ENCODE measurements at places on chromosomes 12 and 14.
A peak's percentile ranks its signal among the peaks of the same experiment; 100 is the strongest.

DNA sequence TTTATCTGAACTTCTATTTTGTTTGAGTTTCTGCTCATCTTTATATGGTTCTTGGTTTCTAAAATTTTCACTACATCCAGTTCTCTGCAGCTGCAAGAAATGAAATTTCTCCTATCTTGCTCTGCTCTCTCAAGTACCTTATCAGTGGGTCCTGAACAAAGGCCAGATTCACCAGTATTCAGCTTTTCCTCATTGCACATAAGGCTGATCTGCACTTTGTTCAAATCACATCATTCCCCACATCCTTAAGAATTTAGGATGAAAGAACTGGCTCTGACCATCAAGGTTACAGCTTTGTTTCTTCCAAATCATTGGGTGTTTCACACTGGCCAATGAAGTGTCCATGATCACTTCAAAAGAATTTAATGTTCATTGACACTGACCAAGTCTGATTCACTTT lies 211.4 kb downstream of the GRIN2B start:
- H3K4me3 ChIP-seq, result no peak overlapping the region
- no peaks in the 10 kb centered on the region for H3K4me1 ChIP-seq
- no peak for DNase-seq
- no peak overlapping the region for H3K27ac ChIP-seq
- no peaks in the 10 kb centered on the region for H3K36me3 ChIP-seq

DNA sequence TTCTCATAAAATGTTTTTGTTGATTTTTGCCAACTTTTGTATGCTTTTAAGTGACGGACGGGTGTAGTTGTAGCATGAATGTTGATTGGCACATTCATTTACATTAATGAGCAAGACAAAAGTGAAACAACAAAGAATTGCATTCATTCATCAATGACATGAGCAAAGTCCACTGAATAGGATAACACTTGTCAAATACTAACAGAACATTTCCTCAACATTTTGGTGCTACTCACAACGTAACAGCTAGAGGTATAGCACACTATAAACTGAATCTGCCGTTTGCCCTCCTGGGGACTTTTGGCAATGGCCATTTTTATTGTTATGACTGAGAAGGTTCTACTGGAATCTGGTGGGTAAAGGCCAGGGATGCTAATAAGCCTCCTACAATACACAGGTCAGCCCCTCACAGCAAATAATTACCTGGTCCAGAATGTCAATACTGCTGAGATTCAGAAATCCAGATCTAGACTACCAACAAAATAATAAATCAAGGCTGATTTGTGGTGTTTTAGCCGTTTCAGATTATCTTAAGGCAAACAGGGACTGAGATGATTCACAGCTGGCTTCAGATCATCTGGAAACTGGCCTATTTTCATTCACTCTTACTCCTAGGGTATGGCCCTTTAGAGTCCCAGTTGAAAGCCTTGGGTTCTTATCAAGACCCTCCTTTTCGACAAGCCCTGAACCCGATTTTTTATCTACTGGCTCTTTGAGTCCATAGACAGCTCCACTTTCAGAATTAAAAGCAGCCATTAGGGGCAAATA lies 22.5 kb upstream of the CDKN3 start:
- no peak overlapping the region for H3K4me3 ChIP-seq
- peaks cover 21% of the 10 kb centered on the region for H3K27me3 ChIP-seq
- H3K36me3 ChIP-seq, result no peaks in the 10 kb centered on the region
- peak; percentile 53 for DNase-seq

DNA sequence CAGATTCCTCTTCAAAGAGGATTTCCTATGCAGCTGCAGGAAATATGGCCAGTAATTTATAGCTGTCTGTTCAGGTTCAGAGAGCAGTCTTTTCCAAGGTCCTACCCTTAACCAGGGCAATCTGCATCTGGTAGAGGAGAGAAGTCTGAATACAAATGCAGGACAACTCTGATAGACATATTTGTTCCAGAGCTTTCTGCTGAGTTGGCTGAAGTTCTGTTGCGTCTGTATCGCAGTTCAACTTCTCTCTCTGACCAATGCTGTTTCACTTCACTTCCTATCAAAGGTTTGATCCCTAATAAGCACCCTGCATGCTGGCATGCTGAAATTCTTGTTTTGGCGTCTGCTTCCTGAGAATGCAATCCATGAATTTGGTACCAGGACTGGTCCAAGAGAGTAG lies 14.0 kb upstream of the CCDC91 start:
- no peaks in the 10 kb centered on the region for H3K4me1 ChIP-seq
- no peak overlapping the region for H3K4me3 ChIP-seq
- H3K36me3 ChIP-seq, result no peaks in the 10 kb centered on the region
- H3K27ac ChIP-seq, result no peak overlapping the region
- H3K27me3 ChIP-seq, result no peaks in the 10 kb centered on the region

GRCh38 chr12:52865090-52865944 lies 16.5 kb upstream of the KRT78 start:
- H3K27me3 ChIP-seq, result peaks cover 6% of the 10 kb centered on the region
- no peaks in the 10 kb centered on the region for H3K36me3 ChIP-seq
- H3K4me1 ChIP-seq, result no peaks in the 10 kb centered on the region
- DNase-seq, result peak; percentile 60

- peaks cover 15% of the 10 kb centered on the region for H3K36me3 ChIP-seq
- DNase-seq, result peak; percentile 30
- peak overlapping the region; percentile 66 for H3K4me3 ChIP-seq
- H3K4me1 ChIP-seq, result peaks cover 3% of the 10 kb centered on the region
Observed at GRCh38 chr12:103930787-103931735, 851 bp downstream of the HSP90B1 start.

GRCh38 chr12:52873832-52874572 lies 25.2 kb upstream of the KRT78 start:
- peaks cover 26% of the 10 kb centered on the region for H3K4me1 ChIP-seq
- peak overlapping the region; percentile 34 for H3K4me3 ChIP-seq
- H3K27ac ChIP-seq, result peak overlapping the region; percentile 58
- H3K36me3 ChIP-seq, result no peaks in the 10 kb centered on the region
- DNase-seq, result peak; percentile 89

GRCh38 chr14:50542941-50543418 lies 10.6 kb upstream of the MAP4K5 start:
- DNase-seq, result peak; percentile 61
- H3K4me3 ChIP-seq, result no peak overlapping the region
- no peaks in the 10 kb centered on the region for H3K4me1 ChIP-seq
- H3K27me3 ChIP-seq, result no peaks in the 10 kb centered on the region
- H3K27ac ChIP-seq, result no peak overlapping the region

All from IMR-90 (cell line).